Activated CD8-positive, alpha-beta memory T cell treated with anti-CD3 and anti-CD28 coated beads for 1 hour (primary cell): ENCODE measurements at places on chromosomes 2 and 18.

GRCh38 chr2:154692927-154693326, 5.6 kb upstream of the KCNJ3 start:
- no peak for DNase-seq

GRCh38 chr18:44098551-44099098, 582.1 kb upstream of the SETBP1 start:
- DNase-seq = no peak

- no peak for DNase-seq
Observed at GRCh38 chr18:70292628-70293027, 3.8 kb downstream of the SOCS6 start.

DNA sequence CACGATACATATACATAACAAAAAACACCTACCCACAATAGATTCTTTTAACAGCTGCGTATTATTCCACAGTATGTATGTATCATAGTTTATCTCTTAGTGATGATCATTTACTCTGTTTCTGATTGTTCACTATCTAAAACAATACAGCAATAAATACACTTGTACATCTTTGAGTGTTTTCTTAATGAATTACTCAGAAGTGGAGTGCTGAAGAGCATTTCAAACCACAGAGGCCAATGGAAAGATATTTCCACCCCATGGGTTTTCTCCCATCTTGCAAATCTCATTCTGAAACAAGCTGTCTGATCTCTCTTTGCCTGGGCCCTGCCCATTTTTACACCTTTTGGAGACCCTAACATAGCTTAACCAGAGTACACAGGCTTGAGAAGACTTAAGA, 113.8 kb upstream of the KLF7 start:
- no peak for DNase-seq

DNA sequence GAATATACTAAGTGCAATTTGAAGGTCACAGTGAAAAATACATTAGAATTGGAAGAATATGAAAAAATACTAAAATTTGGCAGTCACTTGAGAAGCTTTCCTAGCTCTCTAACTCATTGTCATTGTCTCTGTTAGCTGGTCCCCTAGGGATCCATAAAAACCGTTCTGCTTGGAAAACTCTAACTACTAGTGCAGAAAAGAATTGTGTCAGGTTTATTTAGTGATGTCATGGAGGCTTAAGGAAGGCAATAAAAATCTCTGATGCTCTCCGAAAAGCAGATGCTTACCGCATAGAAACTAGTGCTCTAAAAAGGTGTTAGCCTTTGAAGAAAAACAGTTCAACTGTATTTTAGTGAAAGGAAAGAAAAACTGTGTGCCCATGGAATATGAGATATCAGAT, 150.1 kb upstream of the DLGAP1 start:
- no peak for DNase-seq

- DNase-seq = no peak
Observed at GRCh38 chr2:191150230-191150599, 579 bp downstream of the STAT4 start.

GRCh38 chr2:29113891-29114321, 1.3 kb upstream of the CLIP4 start:
- DNase-seq = no peak

DNA sequence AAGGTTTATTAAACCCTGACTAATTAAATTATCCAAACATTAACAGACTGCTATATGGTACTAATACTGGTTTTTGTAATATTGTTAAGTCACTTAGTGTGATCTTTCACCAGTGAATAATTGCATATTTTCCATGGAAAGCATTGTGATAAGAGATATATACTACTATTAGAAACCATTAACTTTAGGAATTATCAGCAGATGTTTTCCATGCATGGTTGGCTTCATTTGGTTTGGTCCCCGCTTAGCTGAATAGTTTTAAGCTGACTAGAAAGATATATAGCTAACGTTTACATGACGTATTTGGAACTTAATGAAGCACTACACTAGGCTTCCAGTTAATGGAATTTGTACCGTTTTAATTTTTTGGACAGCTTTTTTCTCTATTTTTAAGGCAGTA, 37.9 kb downstream of the LCLAT1 start:
- no peak for DNase-seq

- no peak for DNase-seq
Observed at GRCh38 chr2:116435648-116436047, 1378.8 kb upstream of the DDX18 start.

DNA sequence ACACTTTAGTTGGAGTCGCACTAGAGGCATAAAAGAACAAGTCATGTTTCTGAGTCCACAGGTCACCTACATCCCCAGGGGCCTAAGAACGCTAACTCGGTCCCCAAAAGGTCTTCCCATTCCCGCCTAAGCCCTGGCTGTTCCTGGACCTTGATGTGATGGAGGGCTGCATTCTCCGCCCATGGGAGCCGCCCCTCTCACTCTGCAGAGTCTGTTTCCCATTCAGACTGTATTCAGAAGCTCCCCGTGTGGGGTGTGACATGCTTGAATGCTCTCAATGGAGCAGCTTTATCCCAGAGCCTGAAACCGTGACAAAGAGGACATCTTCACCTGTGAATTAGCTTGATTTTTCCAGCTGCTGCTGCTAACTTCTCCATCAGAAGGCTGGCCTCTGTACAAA, 319.0 kb upstream of the KLHL29 start:
- no peak for DNase-seq

GRCh38 chr2:33052361-33052735, 105.6 kb downstream of the LTBP1 start:
- no peak for DNase-seq

DNA sequence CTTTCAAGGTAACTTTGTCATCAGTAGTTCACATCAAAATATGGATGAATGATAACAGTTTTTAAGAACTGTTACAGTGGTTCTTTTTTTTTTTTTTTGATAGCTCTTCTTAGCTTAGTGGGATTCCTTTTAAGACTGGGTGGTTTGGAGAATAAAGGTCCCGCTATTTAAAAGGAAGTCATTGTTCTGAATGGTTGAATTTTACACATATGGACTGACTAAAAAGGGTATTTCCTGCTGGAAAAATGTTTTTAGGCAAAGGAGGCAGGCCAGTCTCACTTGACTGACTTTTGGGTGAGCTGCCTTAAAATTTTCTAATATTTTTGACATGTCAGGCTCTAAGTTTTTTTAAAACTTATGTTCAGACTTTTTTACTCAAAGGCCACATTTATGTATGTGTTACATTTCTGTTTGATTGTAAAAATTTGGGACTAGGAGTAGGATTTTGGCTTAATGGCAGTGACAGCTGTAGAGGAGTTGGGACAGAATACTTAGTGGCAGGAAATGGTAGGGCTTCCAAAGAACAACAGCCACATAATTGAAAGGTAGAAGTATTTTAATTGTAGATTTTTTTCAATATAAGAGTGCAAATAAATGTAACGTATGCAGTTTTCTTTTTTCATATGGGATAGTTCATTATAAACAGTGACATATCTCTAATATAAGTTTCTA, 13.7 kb downstream of the VAPA start:
- DNase-seq = no peak

DNA sequence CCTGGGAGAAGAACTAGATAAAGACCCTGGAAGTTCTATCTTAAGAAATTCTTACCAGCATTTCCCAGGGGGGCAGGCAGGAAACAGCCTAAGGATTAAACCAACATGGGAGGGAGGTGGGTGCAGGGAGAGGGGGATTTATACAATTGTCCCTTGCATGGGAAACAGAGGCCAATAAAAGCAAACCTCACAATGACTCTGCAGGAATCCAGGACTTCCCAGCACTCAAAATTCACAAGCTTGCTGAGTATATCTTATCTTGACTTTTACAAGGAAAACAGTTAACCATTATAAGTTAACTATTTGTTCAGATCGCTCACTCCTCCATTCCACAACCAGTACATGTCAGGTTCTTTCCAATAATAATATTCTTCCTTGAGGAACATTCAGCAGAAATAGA, 241.3 kb downstream of the MREG start:
- DNase-seq = no peak

GRCh38 chr2:199042660-199043379, 414.9 kb downstream of the SATB2 start:
- DNase-seq = no peak

GRCh38 chr2:3674066-3674845, 16.3 kb downstream of the ALLC start:
- no peak for DNase-seq

DNA sequence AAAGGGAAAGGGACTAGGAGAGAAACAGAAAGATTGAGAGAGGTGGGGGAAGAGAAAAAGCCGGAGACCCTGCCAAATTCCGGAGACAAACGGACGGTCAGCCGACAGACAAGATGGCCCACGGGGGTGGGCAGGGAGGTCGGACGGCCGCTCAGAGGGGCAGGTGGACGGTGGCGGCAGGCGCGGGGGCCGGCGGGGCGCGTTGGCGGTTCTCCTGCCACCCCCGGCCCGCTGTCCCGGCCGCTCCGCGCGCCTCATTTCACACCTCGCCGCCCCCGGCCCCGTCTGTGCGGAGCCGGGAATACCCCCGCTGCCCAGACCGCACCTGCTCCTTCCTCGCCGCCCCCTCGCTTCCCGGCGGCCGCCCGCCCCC, 935 bp downstream of the SLC30A3 start:
- no peak for DNase-seq

DNA sequence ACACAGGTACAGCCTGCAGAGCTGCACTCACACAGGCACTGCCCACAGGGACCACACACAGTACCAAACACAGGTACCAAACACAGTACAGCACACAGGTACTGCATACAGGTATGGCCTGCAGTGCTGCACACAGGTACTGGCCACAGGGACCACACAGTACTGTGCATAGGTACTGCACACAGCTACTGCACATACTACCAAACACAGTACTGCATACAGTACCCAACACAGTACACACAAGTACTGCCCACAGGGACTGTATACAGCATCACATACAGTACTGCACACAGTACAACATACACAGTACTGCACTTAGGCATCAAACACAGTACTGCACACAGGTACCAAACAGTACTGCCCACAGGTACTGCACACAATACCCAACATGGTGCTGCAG, 74.3 kb downstream of the ZNF236 start:
- no peak for DNase-seq

DNA sequence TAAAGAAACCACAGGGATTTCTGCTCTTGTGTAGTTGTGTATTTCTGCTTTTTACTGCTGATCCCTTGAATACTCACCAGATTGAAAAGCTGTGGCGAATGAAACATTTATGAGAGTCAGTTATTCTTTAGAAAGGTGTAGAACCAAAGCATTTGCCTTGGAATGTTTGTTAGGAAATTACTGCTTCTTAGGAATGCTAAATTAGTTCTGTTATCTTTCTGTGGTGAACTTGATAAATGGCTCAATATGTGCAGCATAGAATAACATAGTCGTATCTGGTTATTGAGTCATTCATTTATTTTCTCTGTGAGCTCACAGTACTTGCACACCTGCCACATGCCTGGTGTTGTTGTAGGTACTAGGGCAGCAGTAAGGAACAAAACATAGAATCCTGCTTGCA, 57.0 kb upstream of the FAM237A start:
- DNase-seq = no peak

GRCh38 chr2:31012406-31012805, 125.8 kb downstream of the GALNT14 start:
- DNase-seq = no peak

DNA sequence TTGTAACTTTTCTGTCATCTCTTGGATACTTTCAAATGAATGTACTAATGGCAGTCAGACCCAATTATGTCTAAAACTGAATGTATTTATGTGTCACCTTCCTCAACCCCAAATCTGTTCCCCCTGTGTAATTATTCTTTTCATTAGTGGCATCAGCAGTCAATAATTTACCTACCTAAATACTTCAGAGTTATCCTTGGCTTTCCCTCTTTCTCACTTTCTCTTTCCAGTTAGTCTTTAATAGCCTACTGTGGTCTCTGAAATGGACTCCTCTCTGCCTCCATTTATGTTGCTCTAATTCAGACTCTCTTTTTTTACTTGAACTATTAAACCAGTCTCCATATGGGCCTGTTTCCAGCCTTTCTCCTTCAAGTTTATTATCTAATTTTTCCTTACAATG, 21.0 kb downstream of the C18orf63 start:
- DNase-seq = no peak

DNA sequence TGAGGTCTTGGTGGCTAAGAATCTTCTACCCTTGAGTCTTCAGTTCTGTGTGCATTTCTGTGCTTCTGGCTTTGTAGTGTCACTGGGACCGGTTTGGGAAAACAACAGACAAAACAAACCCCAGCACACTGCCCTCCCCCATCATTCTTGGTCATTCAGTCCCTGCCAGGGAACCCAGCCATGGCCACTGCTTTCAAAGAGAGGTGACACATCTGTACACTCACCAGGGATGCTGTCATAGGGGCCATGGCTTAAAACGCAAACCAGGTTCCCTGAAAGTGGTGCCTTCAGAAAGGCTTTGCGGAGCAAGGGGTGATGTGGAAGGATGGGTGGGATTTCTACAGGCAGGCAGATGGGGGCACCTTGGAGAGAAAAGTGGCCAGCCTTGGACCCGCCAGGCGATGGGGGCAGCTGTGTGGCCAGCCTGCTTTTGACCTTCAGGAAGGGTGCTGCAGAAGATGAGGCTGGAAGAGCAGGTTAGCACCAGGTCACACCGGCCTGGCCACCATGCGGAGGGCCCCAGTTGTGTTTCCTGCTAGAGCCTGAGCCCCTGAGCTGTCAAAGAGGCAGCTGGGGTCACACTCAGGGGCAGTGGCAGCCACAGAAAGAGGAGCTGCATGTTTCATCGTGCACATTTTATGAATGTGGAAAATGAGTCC, 101.3 kb downstream of the INHBB start:
- DNase-seq = no peak

DNA sequence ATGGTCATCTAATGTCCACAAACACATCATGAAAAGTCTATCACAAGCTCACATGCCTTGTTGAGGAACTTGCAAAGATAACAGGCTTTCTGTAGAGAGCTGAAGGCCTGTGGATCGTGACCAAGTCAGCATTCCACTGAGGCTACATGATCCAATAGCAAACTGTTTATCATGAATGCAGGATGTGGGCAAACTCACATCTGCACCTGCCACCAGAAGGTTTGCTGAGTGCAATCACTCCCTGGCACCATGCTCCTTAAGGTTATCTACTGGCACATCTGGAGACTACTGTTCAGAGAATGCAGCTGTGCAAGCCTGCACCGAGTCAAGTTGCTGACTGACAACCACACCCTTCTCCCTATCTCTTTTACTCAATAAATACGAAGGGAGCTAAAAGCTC, 67.3 kb upstream of the ACAA2 start:
- DNase-seq = no peak

DNA sequence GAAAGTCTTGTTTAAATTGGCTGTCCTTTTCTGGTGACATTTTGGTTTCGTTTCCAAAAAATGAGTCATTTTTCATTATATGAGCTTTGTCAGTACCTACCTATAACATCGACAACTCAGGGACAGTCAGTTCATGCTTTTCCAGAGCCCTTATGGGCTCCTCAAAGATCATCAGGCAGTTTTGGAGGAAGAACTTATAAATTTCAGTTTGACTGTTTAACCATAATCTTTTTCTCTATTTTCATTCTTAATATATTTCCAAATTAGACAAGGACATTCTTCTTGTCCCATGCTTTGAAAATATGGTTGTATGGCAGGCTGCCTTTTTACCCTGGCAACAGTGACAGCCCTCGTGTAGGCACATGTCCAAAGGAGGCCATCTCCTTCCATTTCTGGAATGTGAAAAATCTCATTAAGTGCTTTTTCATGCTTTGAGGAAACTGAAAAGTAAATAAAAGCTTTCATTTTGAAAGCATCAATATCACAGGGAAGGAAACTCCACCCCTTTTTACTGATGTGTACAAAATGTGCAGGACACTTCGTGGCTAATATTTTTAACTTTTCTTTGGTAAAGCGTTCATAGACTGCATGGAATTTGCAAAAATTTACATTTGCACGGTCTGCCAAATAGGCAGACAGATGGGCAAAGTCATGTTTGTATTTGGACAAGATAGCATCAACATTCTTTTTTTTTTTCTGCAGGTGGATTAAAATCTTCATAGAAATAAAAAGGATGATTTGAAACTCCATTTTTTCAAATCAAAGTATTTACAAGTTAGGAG, 7.2 kb upstream of the PROC start:
- no peak for DNase-seq
